Stimulated activated CD4-positive, alpha-beta T cell treated with anti-CD3 and anti-CD28 coated beads, Interleukin-2, amount 100 ng/mL, for 24 hours (primary cell): ENCODE measurements at places on chromosomes 13 and 19.

DNA sequence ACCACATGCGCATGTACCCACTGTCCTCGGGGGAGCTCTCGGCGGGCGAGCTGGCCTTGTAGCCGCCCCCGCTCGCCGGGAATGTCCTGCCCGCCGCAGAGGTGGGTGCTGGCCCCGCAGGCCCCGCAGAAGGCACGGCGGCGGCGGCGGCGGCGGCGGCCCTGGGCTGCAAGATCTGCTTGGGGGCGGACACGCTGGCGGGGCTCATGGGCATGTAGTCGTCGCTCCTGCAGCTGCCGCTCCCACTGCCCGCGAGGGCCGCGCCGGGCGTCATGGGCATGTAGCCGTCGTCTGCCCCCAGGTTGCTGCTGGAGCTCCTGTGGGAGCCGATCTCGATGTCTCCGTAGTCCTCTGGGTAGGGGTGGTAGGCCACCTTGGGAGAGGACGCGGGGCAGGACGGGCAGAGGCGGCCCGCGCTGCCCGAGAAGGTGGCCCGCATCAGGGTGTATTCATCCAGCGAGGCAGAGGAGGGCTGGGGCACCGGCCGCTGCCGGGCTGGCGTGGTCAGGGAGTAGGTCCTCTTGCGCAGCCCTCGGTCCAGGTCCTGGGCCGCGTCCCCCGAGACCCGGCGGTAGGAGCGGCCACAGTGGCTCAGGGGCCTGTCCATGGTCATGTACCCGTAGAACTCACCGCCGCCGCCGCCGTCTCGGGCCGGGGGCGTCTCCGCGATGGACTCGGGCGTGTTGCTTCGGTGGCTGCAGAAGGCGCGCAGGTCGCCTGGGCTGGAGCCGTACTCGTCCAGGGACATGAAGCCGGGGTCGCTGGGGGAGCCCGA, 2.4 kb downstream of the IRS2 start:
- no peak for DNase-seq

DNA sequence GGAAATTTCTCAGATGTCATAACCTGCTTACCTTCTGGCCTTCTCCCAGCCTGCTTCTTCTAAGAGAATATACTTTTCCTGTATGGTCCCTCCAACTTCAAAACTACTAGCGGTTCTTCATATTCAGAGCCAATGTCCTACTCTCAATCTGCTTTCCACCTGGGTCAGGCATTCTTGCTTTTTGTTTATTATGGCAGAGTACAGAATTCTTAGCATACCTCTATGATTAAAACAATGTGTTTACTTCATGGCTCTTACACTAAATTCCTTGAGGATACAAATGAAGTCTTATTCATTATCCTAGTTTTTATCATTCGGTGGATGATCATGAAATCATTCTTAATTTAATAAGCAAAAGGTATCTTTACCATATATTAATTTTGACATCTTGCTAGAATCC, 484.2 kb upstream of the SLITRK1 start:
- no peak for DNase-seq

- no peak for DNase-seq
These were observed 464.6 kb downstream of the FGF9 start for GRCh38 chr13:22135446-22135845.

GRCh38 chr13:44537248-44537647, 38.9 kb downstream of the TSC22D1 start:
- DNase-seq, result no peak

- DNase-seq, result no peak
These were observed 59.1 kb upstream of the CEACAM8 start for GRCh38 chr19:42653841-42654240.

GRCh38 chr13:79966493-79966895, 374.4 kb downstream of the SPRY2 start:
- no peak for DNase-seq
